Activated naive CD8-positive, alpha-beta T cell treated with anti-CD3 and anti-CD28 coated beads, Interleukin-2, amount 10 ng/mL, durations not matched to agents 7 days and 5 days (primary cell): ENCODE measurements at places on chromosomes 12 and 14.

DNA sequence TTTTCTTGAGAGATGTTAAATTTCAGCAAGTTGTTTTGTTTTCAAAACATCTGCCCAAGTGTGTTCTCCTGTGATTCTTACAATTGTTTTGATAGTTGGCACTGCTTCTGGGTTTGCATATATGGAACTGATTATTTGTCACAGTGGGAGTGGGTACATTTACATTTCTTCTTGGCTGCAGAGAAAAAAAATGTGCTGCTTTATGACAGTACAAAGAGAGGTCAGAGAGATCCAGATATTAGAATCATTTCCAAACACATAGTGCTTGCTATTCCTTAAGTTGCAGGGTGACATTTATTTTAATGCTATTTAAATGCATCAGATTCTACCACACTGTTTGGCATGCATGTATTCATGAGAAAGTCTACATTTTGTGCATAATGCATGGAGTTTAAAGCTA lies 303.5 kb upstream of the MDGA2 start:
- no peak for DNase-seq

- no peak for DNase-seq
These were observed 23.8 kb upstream of the CATSPERB start for GRCh38 chr14:91755570-91756295.

GRCh38 chr14:50762001-50762930 lies 68.7 kb downstream of the NIN start:
- DNase-seq = no peak

DNA sequence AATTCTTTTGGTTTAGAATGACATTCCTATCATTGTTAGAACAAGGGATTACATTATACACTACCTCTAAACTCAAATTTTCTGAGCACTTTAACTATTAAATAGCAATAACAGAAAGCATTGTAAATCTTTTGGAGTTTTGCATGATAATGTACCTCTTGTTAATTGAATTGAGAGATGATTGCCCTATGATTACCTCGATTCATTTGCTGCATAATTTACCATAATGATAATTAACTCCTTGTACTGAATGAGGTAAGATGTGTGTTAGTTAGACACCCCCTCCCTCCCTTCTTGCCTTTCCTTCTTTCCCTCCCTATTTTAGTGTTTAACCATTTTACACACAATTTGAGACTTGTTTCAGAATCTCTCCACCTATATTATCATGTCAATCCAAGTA lies 469.2 kb downstream of the DIO2 start:
- no peak for DNase-seq

DNA sequence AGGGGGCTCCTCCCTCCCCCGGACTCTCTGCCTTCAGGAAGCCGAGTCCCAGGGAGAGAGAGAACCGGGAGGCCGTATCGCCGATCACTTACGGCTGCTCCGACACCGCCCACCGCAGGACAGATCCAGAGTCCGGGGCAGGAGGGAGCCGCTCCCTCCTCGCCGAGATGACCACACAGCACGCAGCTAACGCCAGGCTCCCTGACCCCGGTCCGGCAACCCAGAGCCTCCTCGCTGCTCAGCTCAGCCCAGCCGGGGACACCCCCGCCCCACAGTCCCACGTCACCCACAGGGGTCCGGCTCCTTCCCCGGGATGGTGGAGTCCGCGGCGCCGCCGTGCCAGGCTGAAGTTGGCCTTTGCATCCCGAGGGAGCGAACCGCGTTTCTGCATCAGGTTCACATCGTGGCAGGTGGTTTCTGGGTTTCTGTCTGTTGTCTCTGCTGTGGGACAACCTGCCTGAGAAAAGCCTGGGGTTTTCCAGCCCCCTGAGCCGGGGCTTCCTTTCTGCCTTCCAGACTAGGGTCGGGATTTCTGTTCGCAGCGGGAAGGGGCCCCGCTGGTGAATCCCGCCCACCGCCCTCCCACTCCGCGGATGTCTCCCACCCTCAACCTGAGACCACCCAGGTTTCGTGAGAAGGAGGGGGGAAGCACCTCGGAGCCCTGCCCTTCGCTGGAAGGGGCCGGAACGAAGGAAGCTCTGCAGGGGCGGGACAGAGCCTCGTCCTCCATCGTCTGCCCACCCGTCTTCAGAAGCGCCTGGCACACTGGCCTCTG lies 61.2 kb downstream of the NOC4L start:
- no peak for DNase-seq

- DNase-seq = no peak
These were observed 26.4 kb upstream of the DICER1 start for GRCh38 chr14:95183532-95184412.

DNA sequence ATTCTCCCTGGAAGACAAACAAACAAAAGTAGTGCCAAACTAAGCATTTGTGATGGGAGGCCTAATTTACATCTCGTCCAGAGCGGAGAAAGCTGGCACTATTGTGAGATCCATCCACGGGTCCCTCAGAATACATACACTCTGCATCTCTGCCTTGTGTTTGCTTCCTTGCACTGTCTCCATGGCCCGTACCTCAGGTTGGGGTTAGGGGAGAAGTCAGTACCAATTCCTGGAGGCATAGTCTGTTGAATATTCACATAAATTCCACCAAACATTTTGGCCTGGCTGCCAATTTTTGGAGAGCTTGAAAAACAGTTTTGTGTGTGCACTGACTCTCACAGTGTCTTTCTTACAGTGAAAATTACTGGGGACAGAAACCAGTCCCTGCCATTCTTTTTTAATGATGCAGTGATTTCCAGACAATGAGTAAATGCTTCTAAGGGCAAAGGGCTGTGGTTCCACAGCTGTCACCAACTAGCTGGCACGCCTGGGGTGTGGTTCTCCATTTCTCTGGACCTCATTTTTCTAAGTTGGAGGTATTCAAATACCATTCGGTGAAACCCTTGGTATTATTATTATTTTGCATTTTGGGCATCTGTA lies 119.7 kb upstream of the HIF1A start:
- no peak for DNase-seq

DNA sequence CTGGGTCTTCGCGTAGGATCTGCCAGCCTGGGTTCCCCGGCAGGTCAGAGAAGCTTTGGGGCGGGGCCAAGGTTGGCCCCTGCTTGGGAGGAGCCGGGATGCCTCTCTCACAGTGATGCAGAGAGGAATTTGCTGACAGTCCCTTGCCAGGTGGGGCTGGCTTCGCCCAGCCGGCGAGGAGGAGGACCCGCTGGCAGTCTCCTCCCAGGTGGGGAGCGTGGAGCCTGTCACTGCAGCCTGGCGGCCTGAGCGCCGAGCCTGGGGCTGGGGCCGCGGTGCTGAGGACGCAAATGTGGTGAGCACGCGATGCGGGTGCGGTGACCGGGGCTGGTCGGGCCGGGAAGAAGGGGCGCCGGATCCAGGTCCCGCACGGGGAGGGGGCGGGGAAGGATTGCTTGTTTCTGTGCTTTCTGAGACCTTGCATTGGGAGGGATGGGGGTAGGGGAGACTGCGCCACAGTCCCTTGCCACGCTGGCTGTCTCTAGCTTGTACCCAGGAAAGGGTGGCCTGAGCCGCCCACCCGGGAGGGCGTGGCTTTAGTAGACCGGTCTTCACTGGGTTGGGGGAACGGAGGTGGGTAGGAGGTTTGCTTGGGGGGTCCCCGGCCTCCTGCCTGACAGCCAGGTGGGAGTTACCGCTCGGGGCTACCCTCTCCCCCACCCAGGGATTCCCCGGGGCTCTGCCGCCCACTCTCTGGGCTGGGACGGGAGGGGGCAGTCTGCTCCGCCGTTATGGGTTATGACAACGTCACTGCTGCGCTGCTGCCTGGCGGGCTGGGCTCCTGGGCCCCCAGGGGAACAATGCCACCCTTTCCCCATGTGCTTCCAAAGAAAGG lies at the start of gene TMEM63C:
TMEM63C (plus strand) TSS at position 196 of the 835 bp plus-strand sequence. CDS start 37,016 bp downstream, outside the sequence.
- peak; percentile 59 for DNase-seq

DNA sequence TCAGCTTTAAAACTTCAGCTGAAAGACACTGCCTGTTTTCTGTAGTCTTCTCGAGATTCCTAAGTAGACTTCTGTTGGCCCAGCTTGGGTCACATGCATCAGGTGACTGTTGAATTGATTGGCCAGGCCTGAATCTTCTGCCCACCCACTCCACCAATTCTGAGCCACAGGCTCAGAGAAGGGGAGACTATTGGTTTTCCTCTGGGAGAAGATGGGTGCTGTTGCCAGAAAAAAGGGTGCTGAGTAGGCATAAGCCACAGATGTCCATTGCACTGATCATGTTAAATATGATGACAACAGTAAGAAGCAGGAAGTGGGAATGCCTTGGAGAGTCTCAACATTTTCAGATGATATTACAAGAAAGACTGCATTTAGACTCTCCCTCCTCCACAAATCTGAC lies 6.8 kb upstream of the SPTLC2 start:
- no peak for DNase-seq
